Stimulated activated CD8-positive, alpha-beta memory T cell treated with anti-CD3 and anti-CD28 coated beads, Interleukin-7, amount 100 ng/mL, for 1 hour (primary cell): ENCODE measurements at places on chromosomes 3 and 15.

DNA sequence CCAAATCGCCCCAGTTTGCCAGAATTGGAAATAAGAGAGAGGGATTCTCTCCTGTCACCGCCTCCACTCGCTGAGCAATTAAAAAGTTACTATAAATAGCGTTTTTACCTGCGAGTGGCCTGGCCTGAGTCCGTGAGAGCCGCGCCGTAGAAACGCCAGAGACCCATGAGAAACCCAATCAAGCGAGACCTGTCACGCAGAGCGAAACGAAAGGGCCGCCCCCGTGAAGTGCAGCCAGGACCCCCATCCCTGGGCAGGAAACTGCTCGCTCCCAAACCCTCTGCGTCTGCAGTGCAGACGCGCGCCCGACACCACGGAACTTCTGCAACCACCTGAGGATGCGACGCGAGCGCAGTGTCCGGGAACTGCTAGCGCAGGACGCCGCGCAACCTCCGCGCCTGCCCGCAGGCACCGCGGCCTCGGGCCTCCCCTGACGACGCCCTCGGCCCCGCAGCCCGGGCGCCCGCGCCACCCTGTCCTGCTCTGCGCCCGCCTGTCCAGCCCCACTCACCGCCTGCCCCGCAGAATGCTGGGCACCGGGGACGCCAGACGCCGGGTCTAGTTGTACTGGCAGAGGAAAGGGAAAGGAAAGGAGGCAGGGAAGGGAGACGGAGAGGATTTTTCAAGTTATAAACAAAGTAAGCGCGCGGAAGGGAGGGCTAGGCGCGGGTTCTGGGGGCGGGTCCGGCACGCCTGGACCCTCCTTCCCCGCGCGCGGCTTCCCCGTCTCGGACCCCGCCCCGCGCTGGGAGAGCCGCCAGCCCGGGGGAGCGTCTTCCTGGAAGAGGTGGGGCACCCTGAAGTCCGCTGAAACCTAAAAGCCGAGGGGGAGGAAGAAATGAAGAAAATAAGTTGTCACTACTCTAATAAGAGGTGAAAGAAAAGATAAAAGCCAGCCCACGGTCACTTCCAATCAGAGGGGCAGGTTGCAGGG is at the start of gene PLSCR4:
PLSCR4 (minus strand) TSS at position 657 of the 934 bp plus-strand sequence. CDS start 29,034 bp downstream, outside the sequence.
- no peak for DNase-seq

DNA sequence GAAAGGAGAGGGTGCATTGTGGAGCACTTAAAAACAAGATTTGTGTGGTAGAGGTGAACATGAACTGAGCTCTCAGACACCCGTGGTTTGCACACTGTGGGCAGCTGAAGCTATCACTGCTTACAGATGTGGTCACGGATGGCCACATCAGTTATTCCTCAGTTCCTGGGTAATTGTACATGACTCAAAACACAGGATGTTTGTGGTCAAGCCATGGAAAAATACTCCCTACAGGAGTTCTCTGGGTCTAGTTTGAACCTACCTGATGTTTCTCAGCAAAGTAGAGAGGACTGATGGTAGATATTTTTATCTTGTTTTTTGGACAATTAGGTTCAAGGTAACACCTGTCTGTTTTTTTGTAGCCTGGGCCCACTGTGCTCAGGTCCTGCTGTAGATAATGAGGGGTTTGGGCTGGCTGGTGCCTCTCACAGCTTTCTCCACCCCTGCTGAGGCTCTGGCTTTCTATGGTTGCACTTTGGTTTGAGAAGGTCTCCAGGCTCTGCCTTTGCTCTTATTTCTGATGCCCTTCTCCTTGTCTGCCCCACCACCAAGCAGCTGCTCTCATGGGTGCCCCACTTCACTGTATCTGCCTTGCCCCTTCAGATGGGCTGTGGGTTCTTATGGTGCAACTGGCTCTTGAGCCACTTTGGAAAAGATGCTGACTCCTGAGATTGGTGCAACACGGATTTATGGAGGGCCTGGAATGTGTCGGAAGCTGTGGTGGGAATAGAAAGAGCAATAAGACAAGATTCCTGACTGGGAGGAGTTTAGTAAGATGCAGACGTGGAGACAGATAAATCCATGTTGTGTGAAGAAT is 40.1 kb downstream of the CDCP1 start:
- DNase-seq = peak; percentile 26

GRCh38 chr3:126957776-126958637 is 24.9 kb upstream of the PLXNA1 start:
- DNase-seq = no peak

DNA sequence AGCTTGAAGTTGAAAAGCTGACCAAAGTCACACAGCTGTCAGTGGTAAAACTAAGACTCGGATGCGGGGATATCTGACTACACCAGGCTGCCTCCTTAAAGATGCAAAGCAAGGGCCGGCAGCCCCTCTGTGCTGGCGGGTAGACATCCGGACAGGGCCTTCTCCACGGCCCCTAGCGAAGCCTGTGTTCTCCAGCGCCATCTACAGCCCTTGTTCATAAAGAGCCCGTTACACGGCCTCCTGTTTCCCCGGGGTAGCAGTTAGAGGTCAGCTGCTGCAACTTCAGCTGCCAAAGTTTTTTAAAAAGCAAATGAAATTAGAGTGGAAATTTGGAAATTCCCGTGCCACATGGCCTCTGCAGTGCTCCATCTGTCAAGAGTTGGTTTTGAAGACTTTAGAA is 383.0 kb downstream of the TBL1XR1 start:
- no peak for DNase-seq

- DNase-seq = no peak
Measured at GRCh38 chr3:122916084-122916483, 111.5 kb downstream of the SEMA5B start.

- DNase-seq = no peak
Measured at GRCh38 chr3:133944641-133945380, 49.1 kb upstream of the RAB6B start.

DNA sequence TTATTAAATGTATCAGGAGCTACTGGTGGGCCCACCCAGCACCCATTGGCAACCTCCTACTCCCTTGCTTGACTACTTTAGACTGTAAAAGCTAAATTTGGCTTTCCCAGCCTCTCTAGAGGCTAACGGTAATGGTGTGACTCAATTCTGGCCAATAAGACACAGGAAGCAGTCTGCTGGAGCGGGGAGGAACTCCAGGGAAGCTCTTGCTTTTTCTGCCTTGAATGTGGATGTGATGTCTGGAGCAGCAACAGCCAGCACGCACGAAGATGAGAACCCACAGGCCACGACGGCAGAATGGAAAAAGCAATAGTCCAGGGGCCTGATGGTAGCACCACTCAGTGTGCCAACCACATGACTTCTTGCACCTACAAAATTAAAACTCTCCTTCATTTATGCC is 39.9 kb downstream of the RAB6B start:
- no peak for DNase-seq

- no peak for DNase-seq
Measured at GRCh38 chr3:185595526-185595925, 9.4 kb downstream of the SENP2 start.

DNA sequence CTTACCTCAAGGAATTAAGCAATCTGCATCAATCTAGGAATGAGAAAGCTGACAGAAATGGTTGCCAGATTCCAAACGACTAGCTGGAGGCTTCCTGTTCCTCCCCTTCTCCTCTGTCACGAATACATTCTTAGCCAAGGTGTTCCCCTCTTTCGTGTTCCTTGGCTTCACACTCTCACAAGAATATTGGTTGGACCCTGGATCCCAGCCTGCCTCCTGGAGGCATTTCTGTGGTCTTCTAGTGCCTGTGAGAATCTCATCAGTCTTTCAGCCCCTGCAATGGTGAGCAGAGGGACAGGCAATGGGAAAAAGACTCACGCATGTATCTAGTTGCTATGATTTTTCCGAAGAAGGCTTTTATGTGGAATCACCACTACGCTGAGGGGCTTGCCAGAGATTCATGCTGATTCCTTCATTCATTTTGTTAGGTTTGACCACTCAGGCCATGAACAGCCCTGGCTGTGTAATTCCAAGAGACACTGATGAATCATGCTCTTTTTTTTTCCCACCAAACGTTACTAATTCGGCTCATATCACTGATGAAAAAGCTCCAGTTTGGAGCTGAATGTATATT is 1.6 kb upstream of the P3H2 start:
- DNase-seq = no peak

- no peak for DNase-seq
Measured at GRCh38 chr15:95718441-95718840, 612.1 kb upstream of the NR2F2 start.

GRCh38 chr3:128163432-128163831 is 10.2 kb downstream of the EEFSEC start:
- no peak for DNase-seq
